ENCODE measurements at places on chromosomes 7 and 10. TPM values are rescaled to one million over a fixed set of nuclear protein-coding genes. Genes with fewer than 3 reads are reported as not detected.

Gene ETV1
- total RNA-seq = 27.3 TPM

Gene SEMA3C
- total RNA-seq = 136 TPM

Gene STAM
- total RNA-seq = 27.8 TPM

Gene CFAP46
- total RNA-seq = 15.4 TPM

Gene CDNF
- 2.3 TPM for total RNA-seq

Gene HDAC9
- total RNA-seq = 3.6 TPM

Gene CYP2C19
- 0.42 TPM for total RNA-seq
